ENCODE measurements at places on chromosomes 7 and 10. TPM values are rescaled to one million over a fixed set of nuclear protein-coding genes. Genes with fewer than 3 reads are reported as not detected.

TMED4 gene
- total RNA-seq = 52.8 TPM

CRHR2 gene
- not detected for total RNA-seq

GRK5 gene
- 9.6 TPM for total RNA-seq

FLNC gene
- 7.3 TPM for total RNA-seq

TMEM236 gene
- 0.09 TPM for total RNA-seq

MYOF gene
- total RNA-seq = 241 TPM

DOCK4 gene
- 4.0 TPM for total RNA-seq

ANKRD7 gene
- not detected for total RNA-seq

PPP1R17 gene
- not detected for total RNA-seq
